ENCODE measurements at places on chromosomes 2 and 18.

- DNase-seq, result no peak
These were observed 11.2 kb downstream of the PMAIP1 start for GRCh38 chr18:59910967-59911366.

GRCh38 chr2:65354773-65355172, 77.6 kb downstream of the SPRED2 start:
- DNase-seq, result no peak

DNA sequence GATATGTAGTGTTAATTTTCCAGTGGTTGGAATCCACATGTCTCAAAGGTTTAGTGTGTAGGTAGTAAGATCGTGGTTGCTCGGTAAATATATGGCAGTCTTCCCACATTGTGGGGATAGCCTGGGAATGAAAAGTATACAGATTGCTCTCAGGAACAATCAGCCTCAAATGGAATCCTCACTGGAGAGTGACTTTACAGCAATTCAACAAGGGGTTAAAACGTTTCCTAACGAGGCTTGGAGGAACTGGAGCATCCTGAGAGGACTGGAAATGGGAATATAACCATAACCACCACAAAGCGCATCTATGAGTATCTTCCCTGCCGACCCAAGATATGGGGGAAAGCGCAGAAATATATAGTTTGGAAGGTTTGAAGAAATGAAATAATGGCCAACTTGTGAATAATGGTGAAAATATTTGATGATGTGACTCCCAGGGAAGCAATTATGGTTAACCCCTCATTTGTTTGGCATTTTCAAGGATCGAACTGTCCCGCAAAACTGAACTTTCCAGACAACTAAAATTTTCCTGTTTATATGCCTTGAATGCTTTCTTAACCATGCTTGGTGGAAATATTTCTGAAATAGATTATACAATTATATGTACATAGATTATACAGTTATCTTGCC, 100.7 kb upstream of the FOSL2 start:
- DNase-seq, result no peak

GRCh38 chr2:96225016-96225533, 16.4 kb upstream of the STARD7 start:
- DNase-seq, result no peak

DNA sequence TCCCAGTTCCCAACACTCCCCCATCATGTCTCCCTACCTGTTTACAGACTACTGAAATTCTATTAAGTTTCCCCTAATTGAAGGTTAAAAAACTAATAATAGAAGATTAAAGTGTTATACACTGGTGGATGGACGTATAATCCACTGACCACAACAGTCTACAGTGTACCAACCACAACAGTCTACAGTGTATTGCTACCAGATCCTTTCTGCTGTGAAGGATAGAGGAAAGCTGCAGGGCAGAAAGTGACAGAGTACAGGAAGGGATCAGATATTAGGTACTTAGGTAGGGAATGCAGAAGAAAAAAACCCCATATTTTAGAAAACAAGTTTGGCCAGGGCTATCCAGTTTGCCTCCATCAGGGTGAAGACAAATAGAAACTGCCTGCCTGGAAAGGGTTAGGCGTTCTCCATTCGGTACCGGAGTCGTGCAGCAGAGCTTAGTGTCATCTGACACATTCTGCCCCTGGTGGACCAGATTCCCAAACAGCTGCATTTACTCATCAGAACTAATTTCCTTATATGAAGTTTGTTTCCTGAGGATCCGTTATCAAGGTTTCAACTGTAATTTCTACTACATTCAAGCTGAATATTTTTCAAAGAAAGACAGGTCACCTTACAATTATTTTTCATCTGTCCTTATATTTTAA, 49.9 kb downstream of the KLF7 start:
- no peak for DNase-seq

GRCh38 chr2:128196471-128196931, 105.5 kb downstream of the UGGT1 start:
- DNase-seq, result no peak

DNA sequence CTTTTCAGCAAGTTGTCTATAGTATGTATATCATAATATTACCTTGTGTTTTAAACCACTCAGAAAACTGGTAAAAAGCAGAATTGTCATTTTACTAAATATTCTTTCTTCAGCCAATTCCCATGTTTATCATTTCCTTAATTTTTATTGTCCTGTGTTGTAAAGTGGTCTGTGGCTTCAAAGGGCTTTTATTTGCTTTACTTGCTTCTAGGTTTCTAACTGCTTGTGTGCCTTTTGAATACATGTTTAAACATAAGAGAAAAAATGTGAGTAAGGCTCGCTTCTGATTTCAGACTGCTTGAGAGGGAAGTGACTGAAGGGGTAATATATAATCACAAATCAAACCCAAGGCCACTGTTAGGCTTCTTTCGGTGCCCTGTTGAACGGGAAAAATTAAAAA, 407.5 kb upstream of the NRP2 start:
- DNase-seq, result no peak

GRCh38 chr2:121486191-121486790, 44.4 kb upstream of the RNU4ATAC start:
- DNase-seq, result no peak

- DNase-seq, result no peak
These were observed 594.9 kb upstream of the ID2 start for GRCh38 chr2:8086796-8087479.

- DNase-seq, result no peak
These were observed 61.0 kb downstream of the CACNB4 start for GRCh38 chr2:152037743-152038435.

- no peak for DNase-seq
These were observed 249.1 kb downstream of the PHLPP1 start for GRCh38 chr18:62964432-62964831.

GRCh38 chr2:4047961-4048891, 344.9 kb downstream of the DCDC2C start:
- DNase-seq, result no peak

GRCh38 chr2:37916512-37917082, 8.5 kb upstream of the RMDN2 start:
- no peak for DNase-seq

- no peak for DNase-seq
These were observed 45.7 kb downstream of the KCNF1 start for GRCh38 chr2:10957391-10957790.

DNA sequence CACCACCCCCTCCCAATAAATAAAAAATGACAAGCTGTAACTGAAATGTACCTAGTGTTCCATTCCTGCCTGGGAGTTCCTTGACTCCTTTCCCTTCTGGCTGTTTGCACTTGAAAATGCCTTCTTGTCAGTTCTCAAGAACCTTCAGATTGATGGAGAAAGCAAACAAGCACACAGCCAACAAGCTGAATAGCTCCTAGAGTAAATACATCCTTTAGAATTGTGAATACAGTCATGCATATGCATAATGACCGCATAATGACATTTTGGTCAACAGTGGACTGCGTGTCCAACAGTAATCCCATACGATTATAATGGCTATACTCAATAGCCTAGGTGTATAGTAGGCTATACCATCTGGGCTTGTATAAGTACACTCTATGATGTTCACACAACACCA, 97.0 kb downstream of the LYPD6 start:
- DNase-seq, result no peak

GRCh38 chr2:218859988-218860831, 605 bp downstream of the WNT6 start:
- peak; percentile 65 for DNase-seq

GRCh38 chr2:6937157-6937556, 19.9 kb downstream of the RNF144A start:
- DNase-seq, result no peak

GRCh38 chr2:86199834-86200177, 549 bp downstream of the MRPL35 start:
- DNase-seq, result no peak

GRCh38 chr2:227461811-227462461, 10.0 kb upstream of the AGFG1 start:
- no peak for DNase-seq

- peak; percentile 97 for DNase-seq
These were observed 49.5 kb downstream of the C2orf42 start for GRCh38 chr2:70141212-70141901.

GRCh38 chr2:120702801-120703200, 32.9 kb upstream of the GLI2 start:
- DNase-seq, result no peak
